ENCODE measurements at places on chromosomes 16 and 17. TPM values are rescaled to one million over a fixed set of nuclear protein-coding genes. Genes with fewer than 3 reads are reported as not detected.

KRT20 gene
- not detected for total RNA-seq

MYH2 gene
- 0.05 TPM for total RNA-seq

TEKT5 gene
- 0.25 TPM for total RNA-seq

ESRP2 gene
- 0.09 TPM for total RNA-seq

- DNase-seq = no peak
These were observed 18.4 kb downstream of the LDHD start for GRCh38 chr16:75097941-75098901.

GRCh38 chr17:43015579-43015978, 6.6 kb downstream of the VAT1 start:
- DNase-seq = no peak

DNA sequence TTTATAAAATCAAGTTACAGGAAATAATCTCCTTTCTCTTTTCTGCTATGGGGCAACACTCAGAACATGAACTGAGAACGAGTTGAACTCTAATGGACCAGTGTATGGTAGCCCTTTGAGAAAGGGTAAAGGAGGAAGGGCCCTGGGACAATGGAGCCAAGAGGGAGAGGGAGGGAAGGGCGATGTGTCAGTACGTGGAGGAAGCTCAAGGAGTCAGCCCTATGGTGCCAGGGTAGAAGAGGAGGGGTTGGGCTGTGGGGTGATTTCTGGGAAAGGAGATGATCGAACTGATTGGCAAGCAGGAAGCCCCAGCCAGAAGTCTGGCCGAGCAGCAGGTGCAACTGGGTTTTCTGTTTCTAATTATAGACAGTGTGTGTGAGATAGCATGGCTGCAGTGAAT, 4.3 kb upstream of the WIPI1 start:
- DNase-seq = no peak

CCP110 gene
- total RNA-seq = 36.3 TPM

GRCh38 chr17:61325382-61326073, 74.1 kb upstream of the TBX2 start:
- DNase-seq = no peak

HOXB3 gene
- total RNA-seq = 21.9 TPM

DNA sequence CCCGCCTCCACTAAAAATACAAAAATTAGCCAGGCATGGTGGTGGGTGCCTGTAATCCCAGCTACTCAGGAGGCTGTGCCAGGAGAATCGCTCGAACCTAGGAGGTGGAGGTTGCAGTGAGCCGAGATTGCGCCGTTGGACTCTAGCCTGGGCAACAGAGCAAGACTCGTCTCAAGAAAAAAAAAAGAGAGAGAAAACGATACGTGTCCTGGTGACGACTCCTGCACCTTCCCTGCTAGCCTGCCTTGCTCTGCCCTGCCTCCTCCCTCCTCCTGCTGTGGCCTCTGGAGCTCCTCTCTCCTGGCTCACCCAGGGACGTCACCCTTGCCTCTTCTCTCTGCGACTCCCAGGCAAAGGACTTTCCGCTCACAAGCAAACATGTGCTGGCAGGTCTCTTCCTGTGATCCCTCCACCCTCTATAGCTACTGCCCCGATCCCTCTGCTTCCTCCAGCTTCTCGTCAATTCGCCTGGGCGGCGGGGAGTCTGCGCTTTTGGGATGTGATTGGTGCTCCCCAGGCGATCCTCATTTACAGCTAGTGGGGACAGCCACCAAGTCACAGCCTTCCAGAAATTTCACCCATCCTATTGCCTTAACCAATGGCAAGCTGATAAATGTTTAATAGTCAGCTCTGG, 25.5 kb upstream of the CBX4 start:
- no peak for DNase-seq

VAT1L gene
- 5.2 TPM for total RNA-seq

- no peak for DNase-seq
These were observed 64.8 kb upstream of the NOG start for GRCh38 chr17:56528696-56529095.

GRCh38 chr16:78693496-78693895, 594.0 kb downstream of the WWOX start:
- no peak for DNase-seq

DNA sequence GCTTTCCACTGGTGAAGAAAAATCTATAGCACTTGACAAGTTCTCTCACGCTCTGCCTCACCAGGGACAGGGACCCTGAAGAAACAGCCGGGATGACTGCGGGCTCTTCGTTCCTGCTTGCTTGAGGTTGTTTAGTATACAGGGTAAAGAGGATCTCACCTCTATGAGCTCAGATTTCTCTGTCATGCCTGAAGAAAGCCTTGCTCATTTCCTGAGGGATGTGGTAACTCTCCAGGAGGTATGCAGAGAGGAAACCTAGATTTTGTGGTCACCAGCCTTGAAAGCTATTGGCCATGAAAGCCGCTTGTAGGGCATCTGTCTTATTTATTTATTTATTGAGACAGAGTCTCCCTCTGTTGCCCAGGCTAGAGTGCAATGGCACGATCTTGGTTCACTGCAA, 23.2 kb downstream of the USP43 start:
- DNase-seq = no peak

- no peak for DNase-seq
These were observed 29.7 kb downstream of the MGRN1 start for GRCh38 chr16:4654011-4654963.

DNA sequence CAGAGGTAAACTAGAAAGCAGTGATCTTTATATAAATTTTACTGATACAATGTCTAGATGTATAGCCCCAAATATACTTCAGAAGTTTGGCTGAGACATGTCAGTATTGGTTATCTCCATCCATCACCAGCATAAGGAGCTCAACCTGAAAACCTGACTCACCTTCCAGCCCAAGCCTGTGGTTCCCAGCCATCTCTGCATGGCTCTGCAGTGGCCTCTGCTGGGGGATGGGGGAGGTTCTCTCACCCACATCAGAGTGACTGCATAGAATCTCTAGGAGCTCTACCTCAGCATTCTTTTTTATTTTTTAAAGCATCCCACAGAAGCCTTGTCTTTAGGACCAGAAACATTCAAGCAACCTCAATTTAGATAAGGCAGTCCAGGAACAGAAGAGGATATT, 27.3 kb downstream of the USP7 start:
- no peak for DNase-seq

SYT17 gene
- 3.1 TPM for total RNA-seq

GPRC5B gene
- total RNA-seq = 58.5 TPM

DNA sequence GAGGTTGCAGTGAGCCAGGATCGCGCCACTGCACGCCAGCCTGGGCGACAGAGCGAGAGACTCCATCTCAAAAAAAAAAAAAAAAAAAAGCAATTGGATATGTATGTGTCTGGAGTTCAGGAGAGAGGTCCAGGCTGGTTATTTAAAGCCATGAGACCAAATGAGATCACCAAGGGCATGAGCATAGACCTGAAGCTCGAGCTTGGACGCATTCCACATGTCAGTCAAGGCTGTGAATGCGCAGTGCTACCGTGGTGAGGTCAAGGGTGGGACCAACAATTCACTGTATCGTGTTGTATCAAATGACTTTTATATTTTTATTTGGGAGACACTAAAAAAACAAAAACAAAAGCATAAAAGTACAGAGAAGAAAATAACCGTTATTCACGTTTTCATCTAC, 29.1 kb upstream of the SPNS2 start:
- no peak for DNase-seq

GRCh38 chr17:74052993-74053711, 150.3 kb upstream of the RPL38 start:
- DNase-seq = no peak

WSCD1 gene
- 93.3 TPM for total RNA-seq

DNA sequence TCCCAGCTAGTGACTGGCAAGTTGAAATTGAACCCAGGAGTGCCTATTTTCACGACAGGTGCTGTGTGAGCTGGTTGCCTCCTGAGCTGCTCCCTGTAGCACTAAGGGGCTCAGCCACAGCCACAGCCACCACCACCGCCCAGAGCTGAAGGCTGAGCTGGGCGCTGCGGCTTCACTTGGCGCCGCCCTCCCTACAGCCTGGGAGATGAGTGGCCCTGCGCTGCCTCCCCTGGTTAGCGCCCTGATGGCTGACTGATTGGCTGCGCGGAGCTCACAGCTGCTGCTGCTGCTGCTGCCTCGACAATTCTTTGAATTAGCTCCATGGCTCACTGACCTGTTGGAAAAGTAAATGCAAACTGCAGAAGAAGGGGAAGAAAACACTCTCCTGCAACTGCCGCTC, 91.8 kb upstream of the TMEM132E start:
- DNase-seq = no peak

GP1BA gene
- total RNA-seq = not detected

TMEM208 gene
- 36.1 TPM for total RNA-seq

KREMEN2 gene
- total RNA-seq = 1.0 TPM

TTC19 gene
- total RNA-seq = 40.3 TPM

GRCh38 chr17:13638855-13639458, 37.2 kb upstream of the HS3ST3A1 start:
- no peak for DNase-seq

DNA sequence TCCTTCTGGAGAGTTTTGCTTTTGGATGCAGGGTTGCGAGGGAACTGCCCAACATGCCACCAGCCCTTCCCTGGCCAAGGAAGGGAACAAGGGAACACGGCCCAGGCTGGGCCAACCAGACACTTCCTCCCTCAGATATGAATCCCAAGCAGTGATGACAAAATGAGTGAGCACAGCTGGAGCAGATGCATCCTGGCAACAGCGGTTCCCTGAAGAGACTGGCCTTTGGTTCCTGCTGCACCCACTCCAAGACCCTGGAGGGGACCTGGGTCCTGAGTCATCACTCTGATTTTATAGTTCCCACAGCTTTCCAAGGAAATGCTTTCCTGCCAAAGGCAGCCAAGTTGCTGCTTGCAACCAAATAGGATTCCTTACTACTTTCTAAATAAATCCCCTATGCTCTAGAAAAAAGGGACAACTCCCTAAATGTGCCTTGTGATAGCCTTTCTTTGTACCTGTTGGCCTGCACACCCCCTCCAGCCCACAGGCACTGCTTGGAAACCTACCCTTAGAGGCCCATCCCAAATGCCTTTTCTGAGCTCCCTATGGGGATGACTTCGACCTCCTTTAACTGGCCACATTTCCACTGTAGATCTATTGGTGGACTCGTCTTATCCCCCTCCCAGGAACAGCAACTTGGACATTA, 5.3 kb downstream of the ST3GAL2 start:
- no peak for DNase-seq

- DNase-seq = no peak
These were observed 80.8 kb upstream of the DYNLRB2 start for GRCh38 chr16:80459966-80460365.

GRCh38 chr16:963913-964312, 6.9 kb downstream of the LMF1 start:
- no peak for DNase-seq

- no peak for DNase-seq
These were observed 8.0 kb upstream of the ZNF500 start for GRCh38 chr16:4775005-4775404.

TMUB2 gene
- total RNA-seq = 33.7 TPM

PYY gene
- not detected for total RNA-seq

NMRAL1 gene
- total RNA-seq = 45.0 TPM

GRCh38 chr17:81043725-81044427, 8.9 kb downstream of the BAIAP2 start:
- no peak for DNase-seq

DNA sequence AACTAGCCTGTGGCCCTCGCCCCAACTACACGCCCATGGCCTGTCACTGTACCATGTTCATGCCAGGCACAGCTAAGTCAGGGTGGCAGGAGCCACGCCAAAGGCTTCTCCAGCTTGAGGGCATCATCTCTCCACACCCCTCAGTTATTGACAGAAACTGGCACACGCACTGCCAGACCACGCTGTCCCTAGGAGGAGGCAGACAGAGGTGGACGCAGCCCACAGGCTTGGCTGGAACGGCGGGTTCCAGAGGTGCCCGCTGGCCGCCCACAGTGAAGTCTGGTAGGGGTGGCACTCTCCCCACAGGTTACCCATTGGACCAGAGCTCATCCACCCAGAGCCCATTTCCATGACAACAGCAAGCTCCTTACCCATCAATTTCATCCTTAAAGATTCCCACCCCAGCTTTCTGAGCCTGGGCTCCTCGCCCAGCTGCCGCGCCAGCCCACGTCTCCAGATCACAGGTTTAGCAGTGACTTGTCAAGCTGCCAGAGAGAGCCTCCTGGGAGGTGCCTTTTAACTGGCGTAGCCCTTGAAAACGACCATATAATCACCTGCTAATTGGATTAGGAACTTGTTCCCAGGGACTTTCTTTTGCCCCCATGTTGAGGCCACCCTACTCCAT, 27.9 kb downstream of the RPRML start:
- DNase-seq = no peak

DNA sequence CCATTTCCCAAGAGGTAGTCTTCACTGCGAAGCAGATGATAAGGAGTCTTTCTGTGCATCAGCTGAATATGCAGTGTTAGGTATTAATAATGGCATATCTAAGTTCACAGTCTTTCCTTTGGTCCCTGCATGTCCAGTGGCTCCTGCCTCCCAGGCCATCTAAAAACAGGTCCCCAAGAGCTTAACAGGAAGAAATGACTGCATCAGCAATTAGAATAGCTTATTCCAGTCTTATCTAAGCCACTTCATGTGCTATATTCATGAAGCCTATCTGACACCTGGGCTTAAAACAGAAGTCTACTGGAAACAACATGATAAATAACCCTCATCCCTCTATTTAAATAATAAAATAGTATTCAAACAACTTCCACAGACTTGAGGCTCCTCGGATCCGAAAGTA, 346.1 kb upstream of the ERCC4 start:
- no peak for DNase-seq

ODAD4 gene
- total RNA-seq = 4.2 TPM

Measured in neural crest cell (in vitro differentiated cells).